Omental fat pad (tissue), 4 donors: ENCODE measurements at places on chromosomes 4 and X.

GRCh38 chrX:24646745-24647182 is 383 bp downstream of the PCYT1B start:
- DNase-seq: no peak

- no peak for DNase-seq
These were observed 218.7 kb downstream of the MAPK10 start for GRCh38 chr4:86141161-86141560.

GRCh38 chr4:25901030-25901430 is 13.0 kb upstream of the SMIM20 start:
- DNase-seq: no peak

- no peak for DNase-seq
These were observed 791.7 kb upstream of the AGA start for GRCh38 chr4:178233906-178234305.
